Hematopoietic multipotent progenitor cell treated with erythropoietin and hydrocortisone succinate and interleukin-3 and kit ligand, for 4 days (in vitro differentiated cells): ENCODE measurements at places on chromosomes 7 and 10.

DNA sequence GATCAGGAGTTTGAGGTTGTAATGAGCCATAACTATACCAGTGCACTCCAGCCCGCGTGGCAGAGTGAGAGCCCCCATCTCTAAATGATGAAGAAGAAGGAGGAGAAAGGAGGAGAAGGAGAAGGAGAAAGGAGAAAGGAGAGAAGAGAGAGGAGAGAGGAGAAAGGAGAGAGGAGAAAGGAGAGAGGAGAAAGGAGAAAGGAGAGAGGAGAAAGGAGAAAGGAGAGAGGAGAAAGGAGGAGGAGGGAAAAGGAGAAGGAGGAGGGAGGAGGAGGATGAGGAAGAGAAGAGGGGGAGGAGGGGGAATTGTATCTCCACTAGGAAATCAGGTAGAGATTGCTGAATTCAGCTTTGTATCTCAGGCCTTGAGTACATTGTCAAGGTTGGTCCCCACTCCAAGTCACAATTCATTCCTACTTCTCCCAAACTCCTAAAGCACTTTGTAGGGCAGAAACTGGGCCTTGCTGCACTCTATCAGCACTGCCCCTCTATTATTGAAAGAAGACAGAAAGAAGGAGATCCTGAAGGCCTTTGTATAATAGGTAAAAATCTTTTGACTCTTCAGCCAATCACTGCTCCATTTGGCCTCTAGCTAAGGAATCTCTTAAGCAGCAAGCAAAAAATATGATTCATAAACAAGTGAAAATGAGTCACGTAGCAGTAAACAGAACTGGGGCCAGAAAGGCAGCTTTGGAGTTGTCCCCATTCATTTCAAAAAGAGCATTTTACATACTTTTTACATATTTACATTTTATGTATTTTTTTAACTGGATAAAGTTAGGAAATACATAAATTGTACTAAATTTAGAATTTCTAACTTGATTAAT lies 178.0 kb downstream of the IMMP2L start:
- no peak for DNase-seq

DNA sequence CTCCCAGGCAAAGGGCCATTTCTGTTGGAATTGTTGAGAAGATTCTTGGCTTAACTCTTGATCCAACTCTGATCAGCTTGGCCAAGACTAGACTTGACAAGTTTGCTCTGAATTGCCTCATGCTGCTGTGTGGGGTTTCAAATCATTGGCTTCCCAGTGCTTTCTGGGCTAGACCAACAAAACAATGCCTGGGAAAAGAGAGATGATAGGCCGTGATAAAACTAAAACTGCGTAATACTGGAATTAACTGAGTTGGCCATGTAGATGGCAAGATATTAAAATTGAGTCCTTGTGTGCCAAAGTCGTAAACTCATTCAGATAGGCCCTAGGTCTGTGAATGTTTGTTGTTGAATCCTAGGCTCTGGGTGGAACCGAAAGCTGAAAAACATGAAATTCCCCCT lies 222.6 kb downstream of the MGMT start:
- DNase-seq = no peak

DNA sequence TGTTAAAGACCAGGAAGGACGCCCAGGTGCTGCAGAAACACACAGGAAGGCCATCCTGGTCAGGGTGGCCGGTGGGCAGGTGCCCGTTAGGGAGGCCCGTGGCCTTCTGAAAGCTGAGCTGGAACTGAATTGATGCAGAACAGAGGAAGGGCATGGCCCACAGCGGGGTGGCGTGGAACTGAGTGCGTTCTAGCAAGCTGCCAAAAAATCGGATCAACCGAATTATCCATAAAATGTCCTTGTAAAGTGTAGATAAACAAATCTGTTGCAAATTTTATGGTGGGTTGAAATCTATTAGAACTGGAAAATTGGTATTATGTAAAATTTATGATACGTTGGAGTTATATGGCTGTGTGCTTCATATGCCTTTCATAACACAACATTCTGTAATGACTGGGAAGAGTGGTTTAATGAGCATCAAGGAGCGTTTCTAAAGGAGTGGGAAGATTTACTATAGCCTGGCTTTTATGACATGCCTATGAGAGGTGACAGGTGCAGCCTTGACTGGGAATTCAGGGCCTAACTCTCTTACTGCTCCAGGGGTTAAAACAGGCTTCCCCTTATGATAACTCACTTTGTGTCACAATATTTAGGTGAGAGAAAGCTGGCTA lies 108.1 kb downstream of the GPR26 start:
- no peak for DNase-seq

GRCh38 chr7:27185854-27186667 lies 1.0 kb upstream of the HOXA11 start:
- no peak for DNase-seq

DNA sequence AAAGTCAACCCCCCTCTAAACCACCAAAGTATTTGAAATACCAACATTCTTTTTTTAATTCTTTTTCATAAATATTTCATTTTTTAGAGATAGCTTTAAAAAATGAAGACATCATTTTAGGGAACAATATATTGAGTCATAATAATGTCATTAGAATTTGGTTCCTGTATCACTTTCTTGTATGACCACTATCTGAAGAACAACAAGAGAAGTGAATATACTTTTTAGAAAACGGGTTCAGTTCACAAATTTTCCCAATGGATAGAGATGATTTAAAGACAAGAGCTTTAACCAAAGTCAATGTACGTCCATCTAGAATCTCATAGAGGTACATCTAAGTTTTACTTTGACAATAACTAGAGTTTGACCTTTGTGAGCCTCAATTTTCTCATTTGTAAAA lies 48.2 kb downstream of the CUBN start:
- no peak for DNase-seq

DNA sequence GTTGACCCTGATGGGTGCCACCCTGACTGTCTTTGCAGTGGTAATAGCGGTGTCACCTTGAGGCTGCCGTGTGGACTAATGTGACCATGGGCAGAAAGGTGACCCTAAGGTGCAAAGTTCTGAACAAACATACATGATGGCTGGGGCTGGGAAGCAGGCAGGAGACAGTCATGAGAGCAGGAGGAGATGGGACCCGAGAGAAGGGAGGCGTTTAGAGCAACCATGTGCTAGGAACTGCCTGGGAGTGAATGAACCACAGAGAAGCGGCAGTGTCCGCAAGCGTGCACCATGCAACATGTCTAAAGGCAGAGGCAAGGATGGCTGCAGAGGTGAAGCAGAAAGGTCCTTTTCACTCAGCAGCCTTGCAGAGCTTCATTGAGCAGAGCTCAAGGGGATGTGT lies 113.1 kb upstream of the GDF10 start:
- no peak for DNase-seq

- DNase-seq = no peak
Measured at GRCh38 chr7:96055717-96056116, 266.2 kb downstream of the SLC25A13 start.

GRCh38 chr10:29191674-29192073 lies 97.2 kb upstream of the LYZL1 start:
- DNase-seq = peak; percentile 13

DNA sequence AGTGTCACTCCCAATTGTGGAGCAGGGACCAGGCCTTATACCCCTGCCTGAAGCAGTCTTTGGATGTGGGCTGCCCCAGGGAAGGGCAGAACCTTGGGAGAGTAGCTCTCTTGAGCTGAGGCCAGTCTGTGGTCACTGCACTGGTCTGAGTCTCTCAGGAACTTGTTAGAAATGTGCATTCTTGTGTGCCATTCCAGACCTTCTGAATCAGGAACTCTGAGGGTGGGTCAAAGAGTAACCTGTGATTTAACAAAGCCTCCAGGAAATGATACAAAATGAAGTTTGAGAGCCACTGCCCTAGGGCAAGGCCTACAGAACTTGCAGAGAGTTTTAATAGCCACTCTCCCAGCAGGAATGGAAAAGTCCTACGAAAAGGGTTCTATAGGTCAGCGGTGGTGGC lies 68.1 kb downstream of the LYZL1 start:
- no peak for DNase-seq

GRCh38 chr7:99493823-99494222 lies 6.3 kb downstream of the ZNF394 start:
- DNase-seq = no peak
